ENCODE measurements at places on chromosomes 2 and 18.

- DNase-seq = no peak
Measured at GRCh38 chr2:238566001-238566645, 139.4 kb downstream of the ASB1 start.

- DNase-seq = no peak
Measured at GRCh38 chr2:69012310-69013141, 453 bp upstream of the ANTXR1 start.

GRCh38 chr2:64455545-64455944 is 1.6 kb downstream of the LGALSL start:
- no peak for DNase-seq

- no peak for DNase-seq
Measured at GRCh38 chr2:47373747-47374146, 29.2 kb upstream of the MSH2 start.

GRCh38 chr2:161486111-161486510 is 70.0 kb downstream of the TBR1 start:
- no peak for DNase-seq

- no peak for DNase-seq
Measured at GRCh38 chr18:48555465-48555995, 16.7 kb downstream of the CTIF start.

DNA sequence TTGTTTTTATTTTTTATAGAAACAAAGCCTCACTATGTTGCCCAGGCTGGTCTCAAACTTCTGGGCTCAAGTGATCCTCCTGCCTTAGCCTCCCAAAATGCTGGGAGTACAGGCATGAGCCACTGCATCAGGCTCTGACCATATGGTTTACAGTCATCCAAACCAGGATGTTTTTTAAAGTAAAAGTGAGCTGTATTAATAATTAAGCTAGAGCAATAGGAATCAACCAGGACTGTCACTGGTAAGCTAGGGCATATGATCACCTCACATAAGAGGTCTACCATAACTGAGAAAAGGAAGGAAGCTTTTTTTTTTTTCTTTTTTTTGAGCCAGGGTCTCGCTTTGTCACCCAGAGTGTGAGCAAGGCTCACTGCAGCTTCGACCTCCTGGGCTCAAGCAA is 8.5 kb upstream of the RBBP8 start:
- DNase-seq = no peak
